ENCODE measurements at places on chromosomes 12 and 14.

GRCh38 chr14:47207617-47208016 is 467.8 kb downstream of the MDGA2 start:
- no peak for DNase-seq

GRCh38 chr12:68932128-68932960 is 627 bp downstream of the CPM start:
- DNase-seq = no peak

DNA sequence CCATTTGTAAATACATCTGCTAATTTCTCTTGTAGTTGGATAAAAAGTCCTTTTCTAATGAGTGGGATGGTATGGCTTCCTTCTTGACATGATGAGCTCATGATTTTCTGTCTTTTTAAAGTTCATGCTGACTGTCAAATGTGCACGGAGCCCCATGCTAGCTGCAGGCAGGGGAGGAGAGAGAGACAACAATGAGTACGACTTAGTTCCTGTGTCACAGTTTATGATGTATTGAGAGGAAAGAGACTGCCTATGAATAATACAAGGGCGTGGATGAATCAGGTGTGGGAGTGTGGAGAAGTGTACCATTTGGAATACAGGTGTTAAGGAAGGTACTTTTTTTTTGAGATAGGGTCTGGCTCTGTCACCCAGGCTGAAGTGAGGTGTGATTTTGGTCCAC is 10.7 kb upstream of the TBC1D30 start:
- DNase-seq = no peak

DNA sequence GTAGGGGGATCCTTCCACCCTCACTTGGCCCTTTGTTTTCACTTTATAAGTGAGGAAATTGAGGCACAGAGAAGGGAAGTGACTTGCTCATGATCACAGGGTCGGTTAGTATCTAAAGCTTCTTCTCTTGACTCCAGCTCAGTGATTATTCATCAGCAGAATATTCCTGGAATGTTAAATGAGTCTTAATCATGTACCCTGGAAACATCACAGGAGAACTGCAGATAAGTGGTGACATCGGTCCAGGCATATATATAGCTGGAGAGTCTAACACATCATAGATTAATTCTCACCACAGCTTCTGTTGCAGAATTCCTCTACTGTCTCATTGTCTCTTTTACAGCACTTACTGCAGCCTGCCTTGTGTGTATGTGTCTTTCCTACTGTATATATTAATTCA is 69.9 kb downstream of the PAH start:
- DNase-seq = no peak

GRCh38 chr14:24965934-24966578 is 83.9 kb downstream of the STXBP6 start:
- DNase-seq = no peak

DNA sequence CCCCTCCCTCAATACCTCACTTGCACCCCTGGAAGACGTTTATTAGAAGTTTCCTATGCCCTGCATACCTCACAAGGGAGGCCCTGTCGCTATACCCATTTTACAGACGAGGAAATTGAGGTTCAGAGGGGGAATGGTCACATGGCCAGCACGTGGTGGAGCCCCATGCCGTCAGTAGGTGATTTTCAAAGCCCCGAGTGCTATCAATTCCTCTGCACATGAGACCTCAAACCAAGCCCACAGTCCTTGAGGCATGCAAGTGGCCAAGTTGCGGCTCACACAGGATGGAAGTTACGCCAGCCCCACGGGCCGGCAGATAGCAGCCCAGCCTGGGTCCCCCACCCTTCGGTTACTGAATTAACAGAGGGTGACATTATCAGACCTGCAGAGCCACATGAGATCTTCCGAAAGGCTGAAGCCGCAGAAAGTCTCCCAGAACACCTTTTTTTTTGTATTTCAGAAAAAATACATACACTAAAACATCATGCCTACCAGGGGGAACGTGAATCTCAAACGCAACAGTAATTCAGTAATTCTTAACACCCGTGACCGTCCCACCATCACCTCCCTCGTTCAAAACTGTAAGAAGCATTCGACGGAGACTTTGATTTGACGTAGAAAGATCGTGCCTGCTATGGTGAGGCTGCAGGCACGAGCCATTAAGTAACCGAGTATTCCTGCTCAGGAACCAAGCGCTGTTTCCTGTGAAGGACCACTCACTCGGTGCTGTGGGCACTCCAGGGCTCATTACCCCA is 129.0 kb downstream of the RFLNA start:
- DNase-seq = no peak

DNA sequence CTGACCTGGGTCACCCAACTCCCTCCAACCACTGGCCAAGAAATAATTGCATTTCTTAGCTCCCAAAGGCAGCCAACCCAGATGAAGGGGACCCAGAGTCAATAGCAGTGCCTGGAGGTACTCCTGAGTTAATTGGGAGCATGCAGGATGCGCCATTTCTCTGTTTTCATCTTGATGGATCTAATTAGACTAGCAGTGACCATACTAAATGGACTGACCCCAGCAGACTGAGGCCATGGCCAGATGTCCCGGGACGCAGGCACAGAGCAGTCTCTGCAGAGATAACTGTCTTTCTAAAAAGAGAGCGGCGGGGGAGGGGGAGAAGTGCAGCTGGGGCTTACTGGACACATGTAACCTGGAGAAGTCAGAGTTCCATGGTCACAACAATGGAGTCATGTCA is 53.2 kb upstream of the CMKLR1 start:
- DNase-seq = no peak

GRCh38 chr14:73807457-73807856 is 44.2 kb upstream of the PTGR2 start:
- no peak for DNase-seq

GRCh38 chr14:67166450-67166853 is 22.8 kb upstream of the GARIN2 start:
- DNase-seq = no peak

DNA sequence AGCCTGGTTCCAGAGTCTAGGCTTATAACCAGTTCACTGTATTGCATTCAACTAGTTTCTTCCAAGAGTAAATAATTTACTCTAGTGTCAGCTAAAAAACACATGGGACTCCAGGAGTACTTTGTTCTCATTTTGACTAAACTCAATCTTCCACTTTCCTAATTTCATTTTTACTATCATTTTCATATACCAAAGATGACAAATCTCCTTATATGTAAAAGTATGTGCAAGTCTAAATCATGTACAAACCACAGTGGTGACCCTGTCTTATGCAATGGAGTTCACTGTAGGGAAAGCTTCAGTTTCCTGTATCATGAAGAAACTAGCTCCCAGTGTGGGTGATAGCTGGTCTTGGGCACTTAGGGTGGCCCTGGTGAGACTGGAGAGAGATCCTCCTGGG is 151.6 kb downstream of the HELB start:
- no peak for DNase-seq

GRCh38 chr12:2231011-2231595 is 178.3 kb downstream of the CACNA1C start:
- no peak for DNase-seq

DNA sequence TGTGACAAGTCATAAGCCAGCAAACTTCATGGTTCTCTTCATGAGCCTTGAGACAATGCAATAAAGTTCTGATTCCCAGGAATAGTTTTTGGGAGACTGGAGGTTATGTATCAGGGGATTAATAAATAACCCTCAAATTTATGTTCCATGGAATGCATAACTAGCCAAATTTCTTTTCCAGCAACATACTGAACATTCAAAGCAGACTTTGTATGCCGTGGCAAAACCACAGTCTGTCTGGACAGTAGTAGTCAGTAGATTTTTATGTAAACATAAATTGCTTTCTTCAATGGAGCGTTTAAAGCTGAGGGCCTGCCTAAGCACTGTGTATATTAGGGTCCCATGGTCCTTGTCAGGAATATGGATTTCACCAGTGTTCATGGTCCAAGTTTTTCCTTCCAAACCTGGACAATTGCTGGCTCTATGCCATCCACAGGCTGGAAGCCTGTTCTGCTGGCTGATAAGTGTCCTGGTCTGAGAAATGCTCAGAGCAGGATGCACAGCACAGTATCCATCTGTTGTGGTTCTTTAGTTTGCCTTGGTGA is 144.9 kb downstream of the SRGAP1 start:
- no peak for DNase-seq

- DNase-seq = no peak
Observed at GRCh38 chr12:122399592-122400373, 22.7 kb downstream of the CLIP1 start.

- DNase-seq = no peak
Observed at GRCh38 chr12:88207921-88208620, 66.0 kb downstream of the TMTC3 start.
